ENCODE measurements at places on chromosomes 3 and 15.

DNA sequence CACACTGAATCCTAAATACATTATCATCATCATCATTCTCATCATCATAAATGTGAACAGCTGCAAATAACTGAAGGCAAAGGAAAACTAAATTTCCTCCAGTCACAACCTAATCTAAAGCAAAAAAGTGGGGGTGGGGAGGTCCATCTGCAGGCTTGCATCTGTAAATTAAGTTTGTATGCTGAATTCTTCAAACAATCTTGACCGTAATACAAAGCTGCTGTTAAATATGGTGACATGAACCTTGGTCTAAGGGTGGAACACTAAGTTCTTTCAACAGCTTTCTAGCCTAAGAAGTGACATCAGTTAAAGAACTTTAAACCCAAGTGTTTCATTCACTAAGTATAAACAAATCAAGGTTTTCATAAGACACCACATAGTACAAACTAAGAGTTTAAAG, 4.3 kb downstream of the LRRFIP2 start:
- DNase-seq: no peak

DNA sequence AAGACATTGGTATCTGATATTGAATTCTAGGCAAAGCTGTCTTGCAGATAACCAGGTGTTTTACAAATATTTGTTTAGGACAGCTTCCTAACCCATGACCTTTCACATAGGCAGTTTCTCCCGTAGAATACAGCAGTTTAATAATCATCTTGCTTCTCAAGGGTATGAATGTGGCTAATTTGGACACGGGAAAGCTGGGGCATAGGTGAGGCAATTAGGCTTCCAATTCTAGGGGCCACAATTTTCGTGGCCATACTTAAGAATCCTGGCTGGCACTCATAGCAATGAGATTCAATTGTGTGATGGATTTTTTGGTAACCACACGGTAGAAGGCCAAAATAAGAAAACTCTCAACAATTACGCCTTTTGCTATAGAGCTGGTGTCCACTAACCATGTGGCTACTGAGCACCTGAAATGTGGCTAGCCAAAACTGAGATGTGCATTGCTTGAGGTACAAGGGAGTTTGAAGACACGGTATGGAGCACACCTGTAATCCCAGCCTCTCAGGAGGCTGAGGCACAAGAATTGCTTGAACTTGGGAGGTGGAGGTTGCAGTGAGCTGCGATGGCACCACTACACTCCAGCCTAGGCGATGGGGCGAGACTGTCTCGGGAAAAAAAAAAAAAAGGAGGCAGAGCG, 34.4 kb downstream of the TFRC start:
- DNase-seq: no peak

DNA sequence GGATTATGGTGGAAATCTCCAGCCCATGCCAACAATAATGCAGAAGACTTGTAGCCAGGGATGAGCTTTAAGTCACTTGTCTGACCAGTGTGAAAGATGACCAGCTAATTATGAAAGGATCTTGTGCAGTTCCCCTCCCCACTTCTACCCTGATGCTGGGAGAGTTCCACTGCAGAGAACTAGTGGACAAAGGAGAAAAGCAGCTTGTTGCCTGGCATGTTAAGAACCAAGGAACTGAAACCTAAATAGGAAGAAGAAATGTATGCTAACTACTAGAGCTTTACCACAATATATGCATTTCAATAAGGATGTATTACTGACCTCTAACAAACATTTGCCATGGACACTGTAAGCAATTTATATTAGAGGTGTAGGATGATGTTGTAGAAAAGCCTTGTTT, 52.2 kb upstream of the CSTA start:
- DNase-seq: no peak

GRCh38 chr3:65811086-65811761, 227.5 kb downstream of the MAGI1 start:
- DNase-seq: no peak

- no peak for DNase-seq
Observed at GRCh38 chr3:2839876-2840275, 270.3 kb downstream of the IL5RA start.

DNA sequence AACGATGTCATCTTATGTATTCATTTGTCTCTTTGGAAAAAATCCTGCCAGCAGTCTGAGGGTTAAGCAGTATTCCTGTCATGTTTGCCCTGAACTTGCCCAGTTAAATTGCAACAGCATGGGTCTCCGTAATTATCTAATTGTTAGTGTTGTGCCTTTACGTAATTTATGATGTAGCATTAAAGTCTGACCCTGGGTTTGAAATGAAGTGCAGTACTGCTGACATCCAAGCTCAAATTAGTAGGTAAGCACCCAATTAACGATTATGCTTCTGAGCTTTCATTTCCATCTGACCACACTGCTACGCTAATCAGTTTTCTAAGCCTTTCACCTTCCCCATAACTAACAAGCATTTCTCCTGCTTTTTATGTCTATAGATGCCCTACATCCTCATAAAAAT, 241.8 kb downstream of the ARRDC4 start:
- DNase-seq: peak; percentile 47

GRCh38 chr3:14317057-14317553, 85.3 kb upstream of the SLC6A6 start:
- no peak for DNase-seq

GRCh38 chr3:134369231-134369741, 5.0 kb downstream of the AMOTL2 start:
- DNase-seq: no peak

DNA sequence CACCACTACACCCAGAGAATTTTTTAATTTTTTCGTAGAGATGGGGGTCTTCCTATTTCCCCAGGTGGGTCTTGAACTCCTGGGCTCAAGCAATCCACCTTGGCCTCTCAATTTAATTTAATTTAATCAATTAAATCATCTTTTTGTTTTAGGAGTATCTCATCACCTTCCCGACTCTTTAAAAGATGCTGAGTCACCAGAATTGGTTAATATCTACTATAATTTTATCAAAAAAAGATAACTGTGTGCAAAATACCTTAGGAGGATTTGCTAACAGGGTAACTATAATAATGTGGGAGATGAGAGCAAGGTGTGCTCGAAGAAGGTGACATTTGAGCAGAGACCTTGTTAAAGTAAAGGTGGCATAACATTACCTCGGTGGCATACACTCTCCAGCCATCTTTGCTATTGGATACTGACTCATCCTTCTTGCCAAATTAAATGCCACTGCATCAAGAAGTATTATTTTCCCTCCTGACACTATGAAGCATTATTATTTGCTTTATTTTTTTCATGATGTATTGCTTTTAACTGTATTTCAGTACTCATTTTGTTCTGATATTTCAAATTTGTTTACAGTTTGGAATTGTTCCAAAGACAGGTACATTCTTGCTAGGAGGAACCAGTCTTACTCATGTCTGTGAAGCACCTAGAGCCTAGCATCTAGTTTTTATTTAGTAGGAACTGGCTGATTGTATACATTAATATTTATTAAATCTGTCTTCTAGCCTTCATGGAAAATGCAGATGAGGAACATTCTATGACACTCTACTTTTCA, 200.7 kb downstream of the MBNL1 start:
- DNase-seq: no peak

DNA sequence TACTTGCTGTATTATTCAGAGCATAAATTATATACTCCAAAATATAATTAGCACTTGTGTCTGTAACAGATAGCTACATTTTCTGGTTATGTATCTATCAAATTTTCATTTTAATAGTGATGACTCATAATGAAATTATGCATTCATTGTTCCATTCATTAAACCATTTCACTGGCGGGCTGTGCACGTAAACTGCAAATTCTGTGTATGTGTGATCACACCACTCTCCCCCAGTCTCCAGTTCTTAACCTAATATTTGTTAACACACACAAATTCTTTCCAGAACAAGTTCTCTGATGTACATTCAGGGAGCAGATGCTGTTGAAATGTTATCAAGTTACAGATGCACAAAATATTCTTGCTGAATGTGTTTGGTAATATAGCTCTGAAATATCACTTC, 3.8 kb upstream of the KCNMB2 start:
- no peak for DNase-seq

GRCh38 chr15:34160735-34161134, 49.2 kb downstream of the KATNBL1 start:
- no peak for DNase-seq

DNA sequence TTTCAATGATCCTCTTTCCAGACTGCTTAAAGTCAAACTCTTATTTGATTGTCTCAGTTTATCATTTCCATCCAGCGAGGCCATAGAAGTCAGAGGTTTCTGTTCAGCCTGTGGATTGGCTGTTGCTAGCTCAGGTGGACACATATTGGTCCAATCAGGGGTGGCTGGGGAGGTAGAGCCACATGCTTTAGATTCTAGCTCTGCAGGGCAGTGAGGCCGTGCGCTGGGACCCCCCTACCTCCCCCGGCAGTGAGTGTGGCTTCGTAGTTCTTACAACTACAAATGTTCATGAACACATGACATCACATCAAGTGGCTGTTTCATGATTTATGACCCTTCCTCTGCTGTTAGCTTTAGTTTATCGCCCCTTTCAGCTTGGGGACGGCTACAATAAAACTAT, 18.0 kb downstream of the APOD start:
- DNase-seq: no peak

DNA sequence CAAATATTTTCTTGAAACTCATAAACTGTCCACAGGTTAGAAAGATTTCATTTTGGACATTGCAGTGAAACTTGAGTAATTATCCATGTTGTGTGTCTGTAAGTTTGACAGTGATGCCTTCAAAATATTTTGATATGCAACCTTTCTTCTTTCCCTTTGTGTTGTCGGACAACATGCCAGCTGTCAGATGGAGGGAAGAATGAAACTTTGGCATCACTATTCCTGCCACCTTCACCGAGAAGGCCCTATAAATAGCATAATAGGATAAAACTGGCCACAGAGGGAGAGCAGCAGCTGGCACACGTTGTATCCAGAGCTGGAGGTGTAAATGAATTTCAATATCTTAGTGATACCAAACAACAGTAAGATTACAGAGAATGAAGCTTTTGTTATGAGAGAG, 436.7 kb upstream of the CFAP20DC start:
- peak; percentile 20 for DNase-seq

DNA sequence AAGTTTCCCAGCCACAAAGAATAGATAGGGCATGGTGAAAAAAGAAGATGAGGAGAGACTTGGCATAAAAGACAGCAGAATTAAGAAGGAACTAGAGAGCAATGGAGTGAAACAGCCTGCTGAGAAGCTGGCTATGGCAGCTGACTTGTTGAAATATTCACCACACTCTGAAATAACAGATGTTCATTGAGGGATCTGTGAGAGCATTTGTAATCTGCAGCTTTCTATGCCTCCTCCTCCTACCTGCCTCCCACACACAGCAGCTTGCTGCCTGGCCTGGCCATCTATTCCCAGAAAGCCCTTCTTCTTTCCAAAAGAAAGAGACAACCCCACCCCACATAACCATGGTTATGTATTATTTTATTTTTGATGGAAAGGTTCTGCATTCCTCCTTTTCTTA, 303.9 kb downstream of the GAP43 start:
- no peak for DNase-seq

DNA sequence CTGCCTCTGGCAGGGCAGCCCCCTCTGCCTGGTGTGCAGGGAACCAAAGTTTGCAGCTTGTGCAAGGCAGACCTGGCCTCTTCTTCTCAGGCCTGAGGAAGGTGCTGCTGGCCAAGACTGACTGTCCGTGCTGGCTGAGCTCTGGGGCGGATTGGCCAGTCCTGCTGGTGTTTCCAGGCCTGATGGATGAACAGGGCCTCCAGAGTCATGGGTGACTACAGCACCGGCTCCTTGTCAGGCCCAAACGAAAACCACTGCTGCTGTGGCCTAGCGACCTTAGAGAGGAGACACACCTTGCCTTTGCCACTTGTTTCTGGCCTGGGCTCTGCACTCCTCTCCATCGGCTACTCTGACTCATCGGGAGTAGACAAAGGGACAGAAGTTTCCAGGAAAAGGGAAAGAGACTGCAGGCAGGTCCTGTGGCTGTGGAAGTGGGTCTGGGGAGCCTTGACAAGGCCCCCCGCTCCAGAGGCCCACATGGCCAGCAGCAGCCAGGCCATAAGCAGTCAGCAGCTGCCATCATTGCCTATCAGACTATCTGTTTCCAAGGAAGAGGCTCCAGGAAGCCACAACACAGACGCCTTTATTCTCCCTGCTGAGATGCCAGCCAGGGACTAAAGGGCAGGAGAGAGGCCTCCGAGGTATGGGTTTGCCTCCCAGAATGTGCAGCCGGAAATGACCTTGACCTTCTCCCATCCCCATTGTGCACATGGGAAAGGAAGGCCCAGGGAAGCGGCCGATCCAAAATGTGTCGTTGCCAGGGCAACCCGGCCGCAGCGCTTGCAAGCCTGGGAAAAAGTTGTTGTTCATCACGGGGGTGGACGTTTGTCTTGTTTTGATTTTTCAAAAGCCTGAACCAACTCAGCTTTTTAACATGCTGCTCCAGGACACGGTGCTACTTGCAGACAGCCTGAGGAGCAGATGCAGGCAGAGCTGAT, 160.5 kb downstream of the CHSY1 start:
- DNase-seq: no peak

DNA sequence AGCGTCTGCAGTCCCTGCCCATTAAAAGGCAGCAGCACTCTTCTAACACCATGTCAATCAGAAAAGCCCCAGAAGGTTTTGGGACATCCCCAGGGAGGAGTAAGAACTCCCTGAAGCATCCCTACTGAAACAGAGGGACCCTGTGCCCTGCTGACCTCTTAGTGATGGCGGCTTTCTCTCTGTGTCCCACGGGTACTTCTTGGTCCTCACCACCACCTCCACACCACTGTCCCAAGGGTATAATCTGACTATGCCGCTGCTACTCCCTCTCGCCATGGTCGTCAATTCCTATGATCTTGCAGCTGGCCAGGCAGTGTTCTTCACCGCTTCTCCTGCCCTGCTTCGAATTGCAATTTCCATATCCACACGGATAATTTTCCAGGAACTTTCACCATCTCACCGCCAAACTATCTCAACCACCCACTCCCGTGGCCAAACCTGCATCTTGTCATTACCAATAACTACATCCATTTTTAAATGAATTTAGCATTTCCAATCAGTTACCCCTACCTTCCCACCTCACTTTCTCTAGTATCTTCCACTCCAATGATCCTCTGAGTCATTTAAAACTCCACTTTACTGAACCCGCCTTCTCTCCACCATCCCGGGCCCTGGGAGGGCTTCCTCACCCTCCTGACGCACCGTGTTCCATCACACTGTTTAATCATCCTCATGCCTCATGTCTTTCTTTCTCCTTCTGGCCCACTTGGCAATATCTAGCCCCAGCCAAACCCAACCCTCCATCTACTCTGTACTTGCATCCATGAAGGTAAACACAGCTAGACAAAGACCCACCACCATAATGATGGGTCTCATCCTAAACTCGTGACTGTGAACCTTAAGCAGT, 23.7 kb downstream of the PRR23E start:
- DNase-seq: no peak

- DNase-seq: no peak
Observed at GRCh38 chr15:47742334-47742733, 25.0 kb downstream of the SEMA6D start.

GRCh38 chr3:184133840-184134745, 1.1 kb upstream of the EIF2B5 start:
- DNase-seq: peak; percentile 77
